WTC11 (cell line): ENCODE measurements at places on chromosomes 3 and 15. TPM values are rescaled to one million over a fixed set of nuclear protein-coding genes. Genes with fewer than 3 reads are reported as not detected.

Gene FAIM
- total RNA-seq, result 4.8 to 6.4 TPM (median 5.4 TPM) in 3 replicates

GRCh38 chr3:135895106-135895733 lies 70.3 kb upstream of the PPP2R3A start:
- H3K36me3 ChIP-seq, result no peaks in the 10 kb centered on the region
- peak; percentile 84 for DNase-seq
- H3K4me1 ChIP-seq, result peaks cover 13% of the 10 kb centered on the region
- no peak overlapping the region for H3K27ac ChIP-seq

Gene GUCA1C
- not detected in 3 replicates for total RNA-seq

DNA sequence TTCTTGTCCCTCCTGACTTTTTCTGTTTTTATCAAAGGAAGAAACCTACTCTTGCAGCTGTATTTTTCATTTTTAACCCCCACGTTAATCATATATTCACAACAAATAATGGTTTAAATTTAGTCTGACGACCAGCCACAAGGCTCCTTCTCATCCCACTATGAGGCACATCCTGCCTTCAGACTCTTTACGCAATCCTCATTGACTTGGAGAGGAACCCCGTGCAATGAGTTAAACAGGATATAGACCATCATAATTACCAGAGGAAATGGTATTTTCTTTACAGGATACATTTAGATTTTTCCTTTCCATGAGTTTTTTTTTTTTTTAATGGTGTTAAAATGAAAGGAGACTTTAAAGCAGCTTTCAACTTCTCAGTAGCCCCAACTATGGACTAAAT lies 68.5 kb downstream of the WWTR1 start:
- no peak overlapping the region for H3K27ac ChIP-seq
- peaks cover 54% of the 10 kb centered on the region for H3K4me1 ChIP-seq
- no peaks in the 10 kb centered on the region for H3K36me3 ChIP-seq
- no peaks in the 10 kb centered on the region for H3K27me3 ChIP-seq
- H3K4me3 ChIP-seq, result no peak overlapping the region

GRCh38 chr3:151100076-151100475 lies 14.6 kb downstream of the MED12L start:
- H3K4me3 ChIP-seq, result no peak overlapping the region
- no peaks in the 10 kb centered on the region for H3K27me3 ChIP-seq
- DNase-seq, result no peak
- H3K36me3 ChIP-seq, result peaks cover 9% of the 10 kb centered on the region
- H3K27ac ChIP-seq, result no peak overlapping the region

GRCh38 chr15:74906067-74906449 lies 593 bp downstream of the FAM219B start:
- H3K27me3 ChIP-seq, result no peaks in the 10 kb centered on the region
- peaks cover 52% of the 10 kb centered on the region for H3K36me3 ChIP-seq
- no peak for DNase-seq
- H3K27ac ChIP-seq, result peak overlapping the region; percentile 75
- H3K4me1 ChIP-seq, result peaks cover 15% of the 10 kb centered on the region

Gene MYL3
- 0.31 TPM in 1 of 3 replicates, not detected in the others for total RNA-seq

GRCh38 chr3:46410669-46411068 lies 3.6 kb downstream of the CCRL2 start:
- H3K27me3 ChIP-seq, result no peaks in the 10 kb centered on the region
- no peak overlapping the region for H3K27ac ChIP-seq
- H3K4me3 ChIP-seq, result no peak overlapping the region
- no peak for DNase-seq
- H3K4me1 ChIP-seq, result no peaks in the 10 kb centered on the region; the same call in 1 of the 2 replicates
- no peaks in the 10 kb centered on the region for H3K36me3 ChIP-seq

Gene GABRR3
- total RNA-seq, result not detected in 3 replicates

DNA sequence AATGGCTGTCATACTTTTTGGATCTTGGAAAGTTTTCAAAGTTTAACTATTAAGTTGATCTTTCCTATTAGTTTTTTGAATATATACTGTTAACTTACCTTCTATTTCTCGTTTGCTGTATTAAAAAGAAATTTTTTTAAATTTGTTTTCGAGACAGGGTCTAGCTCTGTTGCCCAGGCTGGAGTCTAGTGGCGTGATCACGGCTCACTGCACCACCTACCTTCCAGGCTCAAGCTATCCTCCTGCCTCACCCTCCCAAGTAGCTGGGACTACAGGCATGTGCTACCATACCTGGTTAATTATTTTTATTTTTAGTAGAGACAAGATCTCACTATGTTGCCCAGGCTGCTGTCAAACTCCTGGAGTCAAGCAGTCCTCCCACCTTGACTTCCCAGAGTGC lies 4.6 kb downstream of the KNL1 start:
- no peak overlapping the region for H3K27ac ChIP-seq
- H3K4me1 ChIP-seq, result peaks cover 6% of the 10 kb centered on the region
- H3K27me3 ChIP-seq, result no peaks in the 10 kb centered on the region; the same call in 1 of the 2 replicates
- H3K4me3 ChIP-seq, result no peak overlapping the region

GRCh38 chr3:24373198-24373959 lies 121.3 kb downstream of the THRB start:
- H3K4me1 ChIP-seq, result peaks cover 6% of the 10 kb centered on the region
- H3K27me3 ChIP-seq, result no peaks in the 10 kb centered on the region
- DNase-seq, result no peak
- H3K27ac ChIP-seq, result peak overlapping the region; percentile 42; the same call in 1 of the 2 replicates

DNA sequence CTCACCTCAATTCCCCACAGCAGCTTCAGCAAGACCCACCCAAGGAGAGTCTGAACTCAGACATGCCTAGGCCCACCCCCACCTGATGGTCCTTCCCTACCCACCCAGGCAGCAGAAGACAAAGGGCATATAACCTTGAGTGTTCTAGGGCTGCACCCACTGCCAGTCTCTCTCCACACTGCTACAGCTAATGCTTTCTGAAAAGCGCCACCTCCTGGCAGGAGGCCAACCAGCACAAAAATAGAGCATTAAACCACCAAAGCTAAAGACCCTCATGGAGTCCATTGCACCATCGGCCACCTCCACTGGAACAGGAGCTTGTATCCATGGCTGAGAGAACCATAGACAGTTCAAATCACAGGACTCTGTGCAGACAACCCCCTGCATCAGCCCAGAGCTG lies 11.3 kb upstream of the RPL39L start:
- H3K4me1 ChIP-seq, result peaks cover 39% of the 10 kb centered on the region
- H3K36me3 ChIP-seq, result peaks cover 76% of the 10 kb centered on the region
- no peak overlapping the region for H3K4me3 ChIP-seq

Gene UROC1
- total RNA-seq, result 0.09 TPM in 1 of 3 replicates, not detected in the others

DNA sequence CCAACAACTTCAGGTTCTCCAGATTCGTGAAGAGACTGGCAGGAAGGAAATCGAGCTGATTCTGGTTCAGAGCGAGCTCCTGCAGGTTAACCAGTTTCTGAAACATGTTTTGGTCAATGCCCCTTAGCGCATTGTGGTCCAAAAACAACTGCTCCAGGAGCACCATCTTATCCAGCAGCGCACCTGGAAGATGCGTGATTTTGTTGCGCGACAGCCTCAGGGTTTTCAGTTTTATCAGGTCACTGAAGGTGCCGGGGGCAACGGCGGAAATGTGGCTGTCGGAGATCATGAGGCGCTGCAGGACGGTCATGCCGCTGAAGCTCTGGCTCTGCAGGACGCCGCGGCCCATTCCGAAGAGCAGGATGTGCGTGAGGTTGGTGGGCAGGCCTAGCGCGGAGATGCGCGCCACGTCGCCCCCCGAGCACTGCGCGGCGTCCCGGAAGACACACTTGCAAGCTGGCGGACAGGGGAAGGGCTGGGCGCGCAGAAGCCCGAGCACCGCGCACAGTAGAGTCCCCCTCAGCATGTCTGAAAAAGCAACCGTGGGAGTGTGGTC lies 1.2 kb downstream of the GP5 start:
- DNase-seq, result peak; percentile 38
- no peak overlapping the region for H3K27ac ChIP-seq
- H3K4me1 ChIP-seq, result peaks cover 27% of the 10 kb centered on the region
- no peaks in the 10 kb centered on the region for H3K36me3 ChIP-seq
- H3K4me3 ChIP-seq, result peak overlapping the region; percentile 64

Gene CSTA
- not detected in 3 replicates for total RNA-seq

DNA sequence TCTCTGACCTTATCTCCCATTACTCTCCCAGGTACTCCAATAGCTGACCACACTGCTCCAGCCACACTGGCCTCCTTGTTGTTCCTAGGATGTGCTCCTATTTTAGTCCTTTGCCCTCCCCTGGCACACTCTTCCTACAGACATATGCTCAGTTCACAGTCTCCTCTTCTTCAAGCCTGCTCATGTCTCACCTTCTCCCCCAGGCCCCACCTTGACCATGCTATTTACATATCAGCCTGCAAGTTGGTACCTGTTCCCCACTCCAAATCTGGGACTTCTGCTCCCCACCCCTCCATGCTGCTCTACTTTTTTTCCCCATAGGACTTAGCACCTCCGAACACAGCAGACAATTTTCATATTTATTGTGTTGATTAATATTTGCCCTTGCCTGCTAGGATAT lies 84.9 kb upstream of the BCL6 start:
- no peak for DNase-seq
- no peak overlapping the region for H3K27ac ChIP-seq
- no peaks in the 10 kb centered on the region for H3K4me1 ChIP-seq
- H3K27me3 ChIP-seq, result no peaks in the 10 kb centered on the region

GRCh38 chr3:130992344-130992743 lies 34.3 kb downstream of the ASTE1 start:
- no peak overlapping the region for H3K27ac ChIP-seq
- H3K27me3 ChIP-seq, result no peaks in the 10 kb centered on the region
- no peak for DNase-seq
- peaks cover 3% of the 10 kb centered on the region; the same call in 1 of the 2 replicates for H3K4me1 ChIP-seq
- peaks cover 23% of the 10 kb centered on the region for H3K36me3 ChIP-seq

DNA sequence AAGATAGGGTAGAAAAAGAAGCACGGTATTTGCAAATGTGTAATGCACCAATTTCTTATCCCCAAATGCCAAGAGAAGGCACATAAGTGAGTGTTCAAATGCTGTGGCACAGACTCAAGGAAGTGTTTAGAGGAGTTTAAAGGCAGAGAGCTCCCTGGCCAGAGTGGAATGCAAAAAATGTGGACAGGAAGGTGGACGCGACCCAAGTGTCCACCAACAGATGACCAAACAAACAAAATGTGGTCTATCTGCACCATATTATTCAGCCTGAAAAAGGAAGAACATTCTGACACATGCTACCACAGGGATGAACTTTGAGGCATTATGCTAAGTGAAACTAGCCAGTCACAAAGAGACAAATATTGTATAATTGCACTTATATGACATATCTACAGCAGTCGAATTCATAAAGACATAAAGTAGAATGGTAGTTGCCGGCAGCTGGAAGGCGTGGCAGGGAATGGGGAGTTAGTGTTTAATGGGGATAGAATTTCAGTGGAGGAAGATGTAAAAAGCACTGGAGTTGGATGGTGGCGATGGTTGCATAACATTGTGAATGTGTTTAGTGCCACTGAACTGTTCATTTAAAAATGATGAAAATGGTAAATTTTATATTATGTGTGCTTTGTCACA lies 126.6 kb downstream of the SRGAP3 start:
- no peak overlapping the region for H3K27ac ChIP-seq
- H3K36me3 ChIP-seq, result 0 out of 2 replicates have a peak, but pooled peaks cover 3% of the 10 kb centered on the region
- H3K4me1 ChIP-seq, result peaks cover 19% of the 10 kb centered on the region
- H3K4me3 ChIP-seq, result no peak overlapping the region
- DNase-seq, result no peak
- H3K27me3 ChIP-seq, result no peaks in the 10 kb centered on the region

GRCh38 chr3:112390783-112391641 lies 58.1 kb downstream of the CD200 start:
- DNase-seq, result no peak
- H3K27ac ChIP-seq, result peak overlapping the region; percentile 98
- H3K4me1 ChIP-seq, result peaks cover 54% of the 10 kb centered on the region
- no peaks in the 10 kb centered on the region for H3K27me3 ChIP-seq
- peaks cover 22% of the 10 kb centered on the region for H3K36me3 ChIP-seq
- H3K4me3 ChIP-seq, result no peak overlapping the region

DNA sequence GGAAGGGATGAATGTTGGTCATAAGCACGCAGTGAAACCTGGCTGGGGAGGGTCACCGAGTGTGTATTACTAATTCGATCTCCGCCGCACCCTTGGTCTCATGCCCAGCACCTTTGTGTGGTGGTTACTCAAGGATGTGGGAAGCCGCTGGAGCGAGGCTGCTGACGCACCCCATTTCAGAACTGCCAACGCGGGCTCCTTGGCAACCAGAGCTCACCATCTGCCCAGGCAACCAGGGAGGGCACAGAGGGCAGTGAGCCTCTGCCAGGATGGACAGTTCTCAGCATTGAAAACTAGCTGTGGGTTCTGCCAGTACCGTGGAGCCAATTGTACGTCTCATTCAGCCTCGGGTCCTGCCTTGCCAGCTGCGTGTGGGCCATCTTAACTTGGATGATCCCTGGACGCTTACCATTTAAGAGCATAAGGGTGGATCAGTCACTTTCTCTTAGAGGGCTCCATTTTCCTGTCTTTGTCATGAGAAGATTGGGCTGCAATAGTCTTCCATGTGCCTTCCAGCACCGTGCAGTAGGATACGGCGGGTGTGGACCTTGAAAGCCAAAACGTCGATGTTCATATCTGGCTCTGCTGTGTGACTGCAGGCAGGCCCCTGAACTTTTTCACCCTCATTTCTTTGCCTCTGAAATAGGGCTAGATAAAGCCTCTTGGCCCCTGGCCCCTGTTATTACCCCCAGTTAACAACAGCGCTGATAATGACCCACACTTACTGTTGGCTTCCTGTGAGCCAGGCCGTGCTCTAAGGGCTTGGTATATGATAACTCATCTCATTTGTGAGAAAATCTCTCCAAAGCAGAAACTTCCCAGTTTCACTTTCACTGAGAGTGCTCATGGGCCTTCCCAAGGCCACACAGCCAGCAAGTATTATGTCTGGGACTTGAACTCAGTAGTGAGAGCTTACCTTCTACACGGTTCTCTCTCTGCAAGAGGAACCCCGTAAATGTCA lies 238.8 kb downstream of the OPA1 start:
- no peak for DNase-seq
- no peak overlapping the region for H3K27ac ChIP-seq
- H3K4me1 ChIP-seq, result peaks cover 18% of the 10 kb centered on the region
- H3K27me3 ChIP-seq, result peaks cover 13% of the 10 kb centered on the region

DNA sequence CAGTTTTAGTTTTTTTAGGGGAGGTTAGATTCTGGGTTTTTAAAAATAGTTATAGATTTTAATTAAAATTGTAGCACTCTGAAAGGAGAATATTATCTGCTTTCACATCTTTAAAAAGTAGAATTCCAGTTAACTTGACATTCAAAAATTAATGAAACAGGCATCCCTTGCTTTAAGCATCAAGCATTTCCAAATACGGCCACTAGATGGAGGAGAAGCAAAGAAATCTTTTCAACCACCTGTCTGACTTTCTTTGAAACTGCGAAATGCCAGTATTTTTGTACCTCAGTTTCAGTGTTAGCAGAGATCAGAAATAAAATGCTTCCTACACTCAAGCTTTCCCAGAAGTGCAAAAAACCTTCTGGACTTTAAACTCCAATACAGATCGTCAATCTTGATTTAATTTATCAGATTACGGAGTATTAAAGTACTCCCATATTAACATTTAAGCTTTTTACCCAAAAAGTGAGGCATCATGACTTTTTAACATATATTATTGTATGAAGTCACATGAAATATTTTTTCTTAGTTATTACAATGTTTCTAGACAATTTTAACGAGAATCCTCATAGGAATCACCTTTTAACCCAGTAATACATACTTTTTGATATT lies 153.3 kb downstream of the P3H2 start:
- H3K27me3 ChIP-seq, result no peaks in the 10 kb centered on the region
- H3K36me3 ChIP-seq, result peaks cover 32% of the 10 kb centered on the region
- DNase-seq, result no peak
- H3K4me1 ChIP-seq, result peaks cover 17% of the 10 kb centered on the region
- H3K4me3 ChIP-seq, result no peak overlapping the region

GRCh38 chr15:71844916-71845315 lies 34.6 kb downstream of the NR2E3 start:
- peaks cover 8% of the 10 kb centered on the region for H3K36me3 ChIP-seq
- no peak for DNase-seq
- H3K27me3 ChIP-seq, result no peaks in the 10 kb centered on the region
- H3K4me1 ChIP-seq, result no peaks in the 10 kb centered on the region
- H3K27ac ChIP-seq, result no peak overlapping the region
